ENCODE measurements at places on chromosomes 7 and 10.

DNA sequence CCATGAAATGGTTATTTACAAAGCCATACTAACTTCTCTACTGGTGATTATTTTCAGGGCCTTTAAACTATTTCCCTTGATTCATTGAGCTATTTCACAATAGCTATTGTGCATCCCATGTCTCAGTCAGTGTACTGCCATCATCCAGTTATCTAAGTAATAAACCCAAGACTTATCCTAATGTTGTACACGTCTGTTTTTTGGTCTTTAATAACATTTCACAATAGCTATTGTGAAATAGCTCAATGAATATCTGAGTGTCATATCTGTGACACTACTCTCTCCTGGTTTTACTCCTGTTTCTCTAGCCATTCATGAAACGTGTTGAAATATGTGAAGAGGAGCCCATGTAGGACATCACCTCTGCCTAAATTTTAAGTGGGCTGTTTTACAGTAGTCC is 36.5 kb upstream of the TMEM140 start:
- no peak for DNase-seq

GRCh38 chr10:121684276-121684675 is 86.0 kb upstream of the FGFR2 start:
- no peak for DNase-seq

- no peak for DNase-seq
These were observed 163.9 kb downstream of the CACNB2 start for GRCh38 chr10:18303851-18304801.

DNA sequence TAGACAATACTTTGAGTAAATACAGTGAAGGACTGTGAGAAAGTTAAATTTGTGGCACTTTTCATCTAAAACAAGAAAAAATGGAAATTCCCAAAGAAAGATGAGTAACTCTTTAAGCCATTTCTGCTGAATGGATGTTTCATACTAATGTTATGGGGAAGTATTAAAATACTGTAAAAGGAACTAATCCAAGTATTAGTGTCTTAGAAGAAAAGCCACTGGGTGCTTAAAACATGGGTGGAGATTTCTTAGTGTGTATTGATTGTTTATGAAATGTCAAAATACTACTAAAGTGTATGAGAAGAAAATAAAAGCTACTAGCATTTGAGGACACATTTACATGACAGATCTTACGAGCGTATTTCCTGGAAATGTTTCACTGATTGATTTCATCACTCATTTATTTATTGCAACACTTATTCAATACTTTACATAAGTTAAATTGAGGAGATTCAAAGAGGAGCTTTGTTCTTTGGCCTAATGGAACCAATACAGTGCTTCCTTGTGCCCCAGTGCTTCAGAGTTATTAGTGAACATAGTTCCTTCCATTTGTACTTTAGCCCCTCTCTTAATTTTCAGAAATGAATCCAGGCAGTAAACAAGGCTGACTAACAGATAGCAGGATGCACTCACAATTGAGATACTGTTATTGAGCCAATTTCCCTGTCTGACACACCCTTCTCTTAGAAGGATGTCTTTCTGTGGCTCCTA is 155.5 kb upstream of the AHR start:
- no peak for DNase-seq

DNA sequence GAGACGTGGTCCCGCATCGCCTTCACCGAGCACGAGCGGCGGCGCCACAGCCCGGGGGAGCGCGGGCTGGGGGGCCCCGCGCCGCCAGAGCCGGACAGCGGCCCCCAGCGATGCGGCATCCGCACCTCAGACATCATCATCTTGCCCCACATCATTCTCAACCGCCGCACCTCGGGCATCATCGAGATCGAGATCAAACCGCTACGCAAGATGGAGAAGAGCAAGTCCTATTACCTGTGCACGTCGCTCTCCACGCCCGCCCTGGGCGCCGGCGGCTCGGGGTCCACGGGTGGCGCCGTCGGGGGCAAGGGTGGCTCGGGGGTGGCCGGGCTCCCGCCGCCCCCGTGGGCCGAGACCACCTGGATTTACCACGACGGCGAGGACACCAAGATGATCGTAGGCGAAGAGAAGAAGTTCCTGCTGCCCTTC is 737 bp downstream of the CNNM2 start:
- DNase-seq: no peak

DNA sequence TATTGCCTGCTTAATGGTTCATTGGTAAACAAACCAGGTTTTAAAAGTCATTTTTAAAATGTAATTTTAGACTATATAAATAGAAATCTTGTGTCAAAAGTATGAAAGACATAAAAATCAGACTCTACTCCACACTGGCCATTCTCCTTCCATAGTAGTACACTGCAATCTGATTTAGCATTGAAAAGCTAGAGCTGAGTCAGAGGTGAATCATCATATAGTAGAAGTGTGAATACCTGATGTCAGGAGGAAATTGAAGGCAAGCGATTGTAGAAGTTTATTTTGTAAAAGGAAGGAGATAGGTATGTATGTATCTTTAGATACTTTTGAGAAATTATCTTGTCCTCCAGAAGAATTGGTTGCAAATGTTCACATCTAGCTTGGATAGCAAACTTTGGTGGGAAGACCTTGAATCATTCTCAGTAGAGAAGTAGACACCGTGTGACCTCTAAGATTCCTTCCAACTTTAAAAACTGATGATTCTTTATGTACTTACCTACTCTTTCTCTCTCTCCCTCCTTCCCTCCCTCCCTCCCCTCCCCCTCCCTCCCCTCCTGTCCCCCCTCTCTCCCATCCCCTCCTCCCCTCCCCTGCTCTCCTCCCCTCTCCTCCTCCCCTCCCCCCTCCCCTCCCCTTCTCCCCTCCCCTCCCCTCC is 88.1 kb downstream of the BTAF1 start:
- DNase-seq: no peak

DNA sequence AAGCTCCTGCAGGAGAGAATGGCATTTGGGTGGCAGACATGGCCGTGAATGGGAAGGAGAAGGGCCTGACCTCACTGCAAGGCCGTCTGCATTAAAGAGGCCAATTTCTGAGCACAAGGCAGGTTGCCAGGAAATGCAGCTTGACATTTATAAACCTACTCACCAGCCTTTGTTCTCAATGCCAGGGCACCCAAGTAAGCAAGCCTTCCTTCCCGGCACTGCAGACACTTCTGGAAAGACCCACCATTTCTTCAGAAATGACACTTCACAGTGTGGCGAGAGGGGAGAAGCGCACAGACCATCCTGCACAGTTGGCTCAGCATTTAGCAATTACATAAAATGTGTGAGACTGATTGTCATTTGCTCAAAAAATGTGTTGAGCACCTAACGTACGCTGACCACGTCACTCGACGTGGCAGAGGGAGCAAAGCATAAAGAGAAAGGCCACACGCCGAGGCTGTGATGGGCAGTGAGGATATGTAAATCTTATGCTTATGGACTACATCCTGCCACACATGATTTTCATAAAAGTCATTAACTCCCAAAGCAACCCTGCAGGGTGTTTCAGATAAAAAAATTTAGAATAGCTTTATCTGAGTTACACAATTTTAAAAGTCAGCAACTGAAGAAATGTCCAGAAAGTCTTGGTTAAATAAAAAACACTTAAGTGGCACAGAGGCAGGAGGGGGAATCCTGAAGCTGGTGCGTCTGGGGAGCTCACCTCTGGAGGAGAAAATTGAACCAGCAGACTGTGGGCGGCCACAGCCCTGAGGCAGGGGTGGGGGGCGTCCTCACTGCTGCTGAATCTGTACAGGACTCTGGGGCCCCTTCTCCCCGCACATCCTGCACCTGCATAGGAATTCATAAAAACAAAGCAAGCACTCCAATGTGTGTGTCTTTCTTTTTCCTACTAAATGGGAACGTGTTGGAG is 543.8 kb downstream of the PTPRN2 start:
- no peak for DNase-seq

DNA sequence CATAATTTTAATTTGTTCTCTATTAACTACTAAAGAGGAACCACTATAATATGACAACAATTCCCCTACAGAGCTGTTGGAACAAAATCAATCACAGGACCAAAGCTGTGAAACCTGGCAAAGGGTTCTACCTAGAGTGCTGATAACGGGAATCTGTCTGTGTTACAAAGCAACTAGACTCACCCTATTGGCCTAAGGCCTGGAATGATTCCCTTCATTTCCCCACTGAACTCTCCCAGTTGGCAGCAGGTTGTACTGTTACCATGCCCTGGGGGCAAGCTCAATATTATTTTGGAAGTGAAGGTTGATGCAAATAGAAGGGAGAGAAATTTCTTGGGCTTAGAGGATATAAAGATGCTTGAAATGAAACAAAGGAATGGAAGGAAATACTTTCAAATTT is 81.8 kb downstream of the SEMA3A start:
- no peak for DNase-seq

GRCh38 chr7:14754631-14755030 is 147.9 kb downstream of the DGKB start:
- DNase-seq: no peak

DNA sequence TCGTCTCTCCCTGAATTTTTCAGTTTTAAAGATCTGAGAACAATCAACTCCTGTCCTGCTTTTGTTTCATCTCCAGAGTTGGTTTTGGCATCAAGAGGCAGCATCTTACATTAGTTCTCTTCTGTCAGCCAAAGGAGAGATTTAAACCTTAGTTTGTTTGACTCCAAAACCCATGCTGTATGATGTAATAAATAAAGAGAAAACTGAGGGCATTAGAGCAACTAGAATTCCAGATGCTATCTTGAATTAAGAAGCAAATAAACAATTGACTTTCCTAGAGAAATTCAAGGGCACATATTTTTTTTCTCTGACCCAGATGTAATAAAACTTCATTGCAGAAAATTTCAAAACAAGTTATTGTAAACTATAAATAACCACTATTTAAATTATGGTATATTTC is 54.4 kb downstream of the INHBA start:
- DNase-seq: no peak

GRCh38 chr10:33938001-33938400 is 603.5 kb upstream of the NRP1 start:
- DNase-seq: no peak

- no peak for DNase-seq
These were observed at the start of gene TMEM196 for GRCh38 chr7:19772841-19773760. TSS of gene TMEM196 (minus strand) at chr7:19773617. CDS start at chr7:19772696, 921 bp downstream.

GRCh38 chr7:77729574-77730348 is 33.5 kb downstream of the RSBN1L start:
- DNase-seq: no peak

- no peak for DNase-seq
These were observed 140.4 kb upstream of the NPY start for GRCh38 chr7:24143547-24143946.

DNA sequence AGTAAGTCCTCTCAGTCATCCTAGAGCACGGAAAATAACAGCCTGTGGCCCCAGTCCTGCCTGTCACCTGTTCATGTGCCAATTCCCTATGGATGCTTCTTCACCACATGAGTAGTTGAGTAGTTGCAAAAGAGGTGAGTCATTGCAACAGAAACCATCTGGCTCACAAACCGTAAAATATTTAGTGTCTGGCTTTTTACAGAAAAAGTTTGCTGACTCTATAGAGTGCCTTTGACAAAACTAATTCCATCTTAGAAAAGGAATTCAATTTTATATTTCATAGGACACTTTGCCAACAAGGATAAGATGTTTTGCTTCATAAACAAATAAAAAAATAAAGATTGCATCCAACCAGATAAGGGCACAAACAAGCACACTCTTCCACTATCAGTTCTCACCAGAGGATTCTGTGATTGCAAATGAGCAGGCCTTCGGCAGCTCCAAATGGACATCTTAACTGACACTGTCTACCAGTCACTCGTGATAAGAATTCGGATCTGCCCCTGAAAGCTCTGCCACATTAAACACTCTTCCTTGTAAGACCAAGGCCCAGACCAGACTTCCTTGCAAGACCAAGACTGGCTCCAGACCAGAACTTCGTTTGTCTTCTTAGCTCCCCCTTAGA is 242.7 kb upstream of the SEMA3C start:
- DNase-seq: no peak

DNA sequence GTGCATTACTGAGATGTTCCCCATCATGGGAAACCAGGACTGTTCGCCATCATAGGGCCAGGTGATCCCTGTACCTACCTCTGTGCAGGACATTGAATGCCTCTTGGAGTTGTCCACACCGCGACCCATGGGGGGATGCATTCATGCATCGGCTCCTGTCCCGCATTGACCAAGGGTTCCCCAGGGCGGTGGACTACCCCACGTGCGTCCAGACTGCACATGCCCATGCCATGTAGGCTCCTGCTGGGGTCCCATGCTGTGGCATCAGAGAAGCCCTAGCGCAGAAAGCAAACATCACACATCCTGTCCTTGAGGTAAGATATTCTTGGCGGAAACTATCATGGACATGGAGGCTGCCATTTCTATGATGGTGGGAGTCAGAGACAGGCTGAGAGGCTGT is 121.6 kb upstream of the UNC5B start:
- no peak for DNase-seq

- DNase-seq: no peak
These were observed 14.5 kb upstream of the FAM204A start for GRCh38 chr10:118356628-118357027.
